ENCODE measurements at places on chromosomes 1 and 21. TPM values are rescaled to one million over a fixed set of nuclear protein-coding genes. Genes with fewer than 3 reads are reported as not detected.

- DNase-seq: peak; percentile 5
Observed at GRCh38 chr1:163320891-163321290, 863 bp upstream of the NUF2 start.

DNA sequence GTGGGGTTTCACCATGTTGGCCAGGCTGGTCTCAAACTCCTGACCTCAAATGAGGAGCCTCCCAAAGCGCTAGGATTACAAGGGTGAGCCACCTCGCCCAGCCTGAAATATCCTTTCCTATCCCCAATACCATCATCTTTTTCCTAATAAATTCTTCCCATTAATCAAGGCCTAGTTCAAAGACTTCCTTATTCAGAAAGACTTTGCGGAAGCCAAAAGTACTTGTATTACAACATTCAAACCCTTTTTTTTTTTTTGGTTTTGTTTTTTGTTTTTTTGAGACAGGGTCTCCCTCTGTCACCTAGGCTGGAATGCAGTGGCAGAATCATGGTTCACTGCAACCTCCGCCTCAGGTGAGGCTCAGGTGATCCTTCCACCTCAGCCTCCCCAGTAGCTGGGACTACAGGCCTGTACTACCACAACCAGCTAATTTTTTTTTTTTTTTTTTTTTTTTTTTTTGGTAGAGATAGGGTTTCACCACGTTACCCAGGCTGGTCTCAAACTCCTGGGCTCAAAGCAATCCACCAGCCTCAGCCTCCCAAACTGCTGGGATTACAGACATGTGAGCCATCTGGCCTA lies 7.6 kb downstream of the SLC19A2 start:
- no peak for DNase-seq

DNA sequence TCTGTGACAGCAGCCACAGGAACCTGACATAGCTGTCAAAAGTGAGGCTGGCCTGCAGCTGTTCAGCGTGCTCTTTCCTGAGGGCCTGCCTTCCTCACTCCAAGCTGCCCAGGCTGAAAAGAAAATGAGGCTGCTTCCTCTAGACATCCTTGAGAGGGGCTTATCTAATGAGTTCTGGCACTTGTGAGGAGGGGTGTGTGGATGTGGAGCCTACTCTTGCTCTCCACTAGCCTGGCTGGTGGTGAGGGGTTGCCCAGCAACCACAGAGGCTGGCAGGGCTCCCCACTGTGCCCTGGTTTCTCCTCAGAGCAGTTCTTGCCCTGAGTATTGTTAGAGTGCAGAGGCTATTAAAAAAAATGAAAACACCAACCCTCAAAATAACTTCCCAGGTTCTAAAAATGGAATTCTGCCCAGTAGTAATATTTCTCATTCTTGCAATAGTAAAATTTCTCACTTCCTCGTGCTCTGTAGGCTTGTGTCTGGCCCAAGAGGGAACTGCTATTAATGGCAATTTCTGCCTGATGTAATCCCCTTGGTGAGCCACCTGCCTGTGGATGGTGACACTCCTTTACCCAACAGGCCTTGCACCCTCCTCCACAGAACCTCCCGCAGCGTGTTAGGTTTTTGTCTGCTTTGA lies 52.6 kb upstream of the EPS8L3 start:
- DNase-seq: no peak

GRCh38 chr21:46206163-46207005 lies 22.1 kb upstream of the SPATC1L start:
- DNase-seq: no peak

GRCh38 chr1:232925421-232926220 lies 24.8 kb upstream of the NTPCR start:
- no peak for DNase-seq

GRCh38 chr1:244964112-244964971 lies 100.0 kb upstream of the HNRNPU start:
- DNase-seq: peak; percentile 52

DNA sequence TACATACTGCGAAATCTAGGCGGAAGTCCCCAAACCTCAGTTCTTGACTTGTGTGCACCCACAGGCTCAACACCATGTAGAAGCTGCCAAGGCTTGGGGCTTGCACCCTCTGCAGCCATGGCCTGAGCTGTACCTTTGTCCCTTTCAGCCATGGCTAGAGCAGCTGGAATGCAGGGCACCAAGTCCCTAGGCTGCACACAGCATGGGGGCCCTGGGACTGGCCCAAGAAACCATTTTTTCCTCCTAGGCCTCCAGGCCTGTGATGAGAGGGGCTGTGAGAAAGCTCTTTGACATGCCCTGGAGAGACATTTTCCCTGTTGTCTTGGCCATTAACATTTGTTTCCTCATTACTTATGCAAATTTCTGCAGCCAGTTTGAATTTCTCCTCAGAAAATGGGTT lies 1.5 kb upstream of the PRSS38 start:
- DNase-seq: no peak

DNA sequence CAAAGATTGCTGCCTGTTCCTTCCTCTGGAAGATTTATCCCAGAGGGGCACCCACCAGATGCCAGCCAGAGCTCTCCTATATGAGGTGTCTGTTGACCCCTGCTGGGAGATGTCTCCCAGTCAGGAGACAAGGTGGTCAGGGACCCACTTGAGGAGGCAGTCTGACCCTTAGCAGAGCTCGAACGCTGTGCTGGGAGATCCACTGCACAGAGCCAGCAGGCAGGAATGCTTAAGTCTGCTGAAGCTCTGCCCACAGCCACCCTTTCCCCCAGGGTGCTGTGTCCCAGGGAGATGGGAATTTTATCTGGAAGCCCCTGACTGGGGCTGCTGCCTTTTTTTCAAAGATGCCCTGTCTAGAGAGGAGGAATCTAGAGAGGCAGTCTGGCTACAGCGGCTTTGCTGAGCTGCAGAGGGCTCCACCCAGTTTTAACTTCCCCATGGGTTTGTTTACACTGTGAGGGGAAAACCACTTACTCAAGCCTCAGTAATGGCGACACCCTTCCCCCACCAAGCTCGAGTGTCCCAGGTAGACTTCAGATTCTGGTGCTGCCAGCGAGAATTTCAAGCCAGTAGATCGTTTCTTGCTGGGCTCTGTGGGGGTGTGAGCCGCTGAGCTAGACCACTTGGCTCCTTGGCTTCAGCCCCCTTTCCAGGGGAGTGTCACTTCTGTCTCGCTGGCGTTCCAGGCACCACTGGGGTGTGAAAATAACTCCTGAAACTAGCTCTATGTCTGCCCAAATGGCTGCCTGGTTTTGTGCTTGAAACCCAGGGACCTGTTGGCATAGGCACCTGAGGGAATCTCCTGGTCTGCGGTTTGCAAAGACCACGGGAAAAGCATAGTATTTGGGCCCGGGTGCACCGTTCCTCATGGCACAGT lies 51.1 kb upstream of the PDC start:
- no peak for DNase-seq

- DNase-seq: no peak
Observed at GRCh38 chr21:42523211-42523610, 9.6 kb downstream of the SLC37A1 start.

GRCh38 chr1:4424254-4424653 lies 230.2 kb upstream of the AJAP1 start:
- no peak for DNase-seq

GRCh38 chr1:101278238-101278637 lies 41.4 kb downstream of the S1PR1 start:
- no peak for DNase-seq

GRCh38 chr1:242057745-242058115 lies 58.8 kb upstream of the MAP1LC3C start:
- no peak for DNase-seq

DNA sequence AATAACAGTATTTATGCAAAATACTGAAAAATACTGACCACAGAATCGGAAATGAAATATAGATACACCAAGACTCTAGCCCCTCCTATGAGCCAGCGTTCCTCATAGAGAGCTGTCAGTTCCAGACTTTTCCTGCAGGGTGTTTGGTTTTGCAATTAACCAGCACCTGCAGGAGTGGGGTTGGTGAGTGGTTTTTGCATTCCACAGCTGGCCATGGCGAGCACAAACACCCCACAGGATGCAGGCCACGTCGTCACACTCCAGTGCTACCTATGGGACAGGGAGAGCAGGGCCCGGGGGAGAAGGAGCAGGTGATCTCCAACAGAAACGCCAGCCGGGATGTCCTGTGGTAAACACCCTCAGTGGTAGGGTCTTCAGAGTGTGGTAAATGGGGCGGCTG lies 94.1 kb downstream of the ERG start:
- DNase-seq: no peak

- no peak for DNase-seq
Observed at GRCh38 chr1:5658340-5659316, 333.6 kb downstream of the NPHP4 start.

GRCh38 chr1:6434186-6434585 lies 9.6 kb downstream of the ESPN start:
- no peak for DNase-seq

GRCh38 chr1:163171826-163172225 lies 30.9 kb downstream of the RGS5 start:
- peak; percentile 40 for DNase-seq

DNA sequence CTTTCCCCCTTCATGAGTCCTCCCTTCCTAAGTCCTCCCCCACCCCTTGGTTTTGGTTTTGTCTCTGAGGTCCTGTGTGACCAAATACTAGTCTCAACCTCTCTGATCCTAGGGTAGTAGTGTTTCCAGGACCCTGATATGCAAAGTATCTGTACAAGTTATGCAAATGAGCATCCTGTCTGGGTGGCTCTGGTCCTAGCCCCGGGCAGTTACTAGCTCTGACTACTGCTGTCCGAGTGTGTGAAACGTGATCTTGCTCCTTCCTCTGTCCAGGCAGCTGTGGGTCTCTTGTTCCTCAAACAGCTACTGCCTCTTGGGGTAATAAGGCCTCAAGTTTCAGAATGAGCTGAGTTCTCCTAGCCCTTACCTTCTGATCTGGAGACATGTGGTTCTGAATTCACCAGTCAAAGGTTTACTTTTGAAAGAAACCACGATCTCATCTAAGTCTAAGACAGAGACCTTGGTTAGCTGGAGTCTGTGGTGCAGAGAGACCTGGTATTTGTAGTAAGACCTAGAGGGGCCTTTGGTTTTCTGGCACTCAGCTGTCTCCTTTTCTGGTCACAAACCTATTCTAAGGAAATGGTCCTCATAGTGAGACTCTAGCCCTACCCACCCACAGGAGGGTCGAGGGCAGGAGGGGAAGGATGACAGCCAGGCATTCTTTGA lies 31.0 kb upstream of the IL19 start:
- no peak for DNase-seq

GRCh38 chr1:151520359-151520758 lies 9.2 kb downstream of the CGN start:
- DNase-seq: no peak

DNA sequence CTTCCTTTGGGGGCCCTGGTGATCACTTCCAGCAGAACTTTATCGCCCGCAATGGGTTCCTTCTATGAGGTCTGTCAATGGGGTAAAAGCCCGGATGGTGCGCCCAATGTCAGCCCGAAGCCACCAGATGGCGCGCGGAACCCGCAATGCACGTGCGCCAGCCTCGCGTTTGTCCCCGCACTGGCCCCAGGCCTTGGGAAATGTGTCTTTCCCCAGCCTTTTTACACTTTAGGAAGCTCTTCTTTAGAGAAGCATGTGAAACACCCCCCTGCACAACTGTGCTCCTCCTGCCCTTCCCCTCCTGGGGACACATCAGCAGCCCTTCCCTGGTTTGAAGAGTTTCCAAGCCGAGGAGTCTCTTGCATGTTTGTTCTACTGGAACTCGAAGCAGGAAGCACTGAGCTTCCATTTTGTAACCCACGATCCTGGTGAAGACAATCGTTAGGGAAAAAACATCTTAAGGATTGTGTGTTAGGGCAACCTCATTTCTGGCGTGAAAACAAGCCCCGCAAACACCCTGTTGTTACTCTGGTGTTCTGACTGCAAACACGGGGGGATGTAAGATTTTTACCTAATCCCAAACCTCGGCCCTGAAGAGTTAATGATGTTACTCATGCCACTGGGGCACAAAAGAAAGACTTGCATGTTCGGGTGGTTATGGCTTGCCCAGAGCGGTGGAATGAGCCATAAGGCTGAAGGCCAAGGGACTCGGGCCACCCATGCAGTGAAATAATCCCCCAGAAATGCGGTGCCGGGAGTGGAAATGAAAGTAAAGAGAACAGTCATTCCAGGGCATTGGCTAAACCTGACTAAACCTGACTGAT lies 20.4 kb upstream of the TARBP1 start:
- peak; percentile 87 for DNase-seq

DNA sequence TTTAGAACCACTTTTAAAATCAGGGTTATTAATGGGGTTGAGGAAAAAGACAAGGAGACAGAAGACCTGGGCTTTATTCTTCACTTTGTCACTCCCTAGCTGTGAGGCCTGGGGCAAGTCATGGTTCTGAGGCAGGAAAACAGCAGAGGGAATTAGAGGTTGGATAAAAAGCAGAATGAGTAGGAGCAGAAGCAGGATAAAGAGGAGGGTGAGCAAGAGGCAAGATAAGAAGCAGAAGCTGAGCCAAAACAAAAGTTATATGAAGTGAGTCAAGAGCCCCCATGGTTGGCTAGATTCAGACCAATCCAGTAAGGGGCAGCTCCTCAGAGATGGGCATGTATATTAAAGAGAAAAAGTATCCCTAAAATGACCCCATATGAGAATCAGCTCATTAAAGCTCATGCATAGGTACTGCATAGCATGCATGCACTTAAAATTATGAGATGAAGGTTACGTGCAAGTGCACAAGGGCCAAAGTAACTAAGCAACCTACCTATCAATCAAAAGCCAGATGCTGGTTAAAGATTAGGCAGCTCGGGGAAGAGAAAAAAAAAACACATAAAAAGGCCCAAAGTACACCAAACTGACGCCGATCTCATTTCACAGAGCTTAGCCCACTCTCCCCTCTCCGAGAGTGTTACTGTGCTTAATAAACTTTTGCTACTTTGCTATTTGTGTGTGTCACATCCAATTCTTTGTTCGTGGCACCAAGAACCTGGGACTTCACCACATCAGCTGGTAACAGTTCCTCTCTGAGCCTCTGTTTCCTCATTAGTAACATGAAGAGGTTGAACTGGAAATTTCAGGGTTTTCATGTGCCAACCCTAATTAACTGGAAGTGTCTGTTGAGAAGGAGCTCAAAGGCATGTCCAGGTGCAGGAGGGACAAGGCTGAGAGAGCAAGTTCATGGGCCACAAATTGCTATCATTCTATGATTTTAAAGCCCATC lies 2.2 kb downstream of the AVPR1B start:
- no peak for DNase-seq

IL24 gene
- not detected for total RNA-seq

AMY2A gene
- total RNA-seq: not detected

HSPA6 gene
- total RNA-seq: 0.99 TPM

SLC45A3 gene
- 20.3 TPM for total RNA-seq

KRTAP7-1 gene
- total RNA-seq: not detected

OR2L2 gene
- not detected for total RNA-seq

BACE2 gene
- 323 TPM for total RNA-seq

CDK11A gene
- total RNA-seq: 10.5 TPM

PSEN2 gene
- 36.4 TPM for total RNA-seq
